Muscle of leg (tissue), 16 donors: ENCODE measurements at places on chromosomes 6 and 20.

GRCh38 chr6:131381709-131382093 is 191.3 kb upstream of the ARG1 start:
- peak overlapping the region; percentile 39 for H3K27ac ChIP-seq
- no peak overlapping the region for H3K4me3 ChIP-seq
- no peaks in the 10 kb centered on the region for H3K36me3 ChIP-seq
- DNase-seq: peak; percentile 52

GRCh38 chr20:57524511-57525176 is at the start of gene CTCFL:
Gene CTCFL, minus strand, starts transcription at chr20:57525140. Its CDS starts 935 bp downstream, at chr20:57524205.
- H3K4me1 ChIP-seq: no peaks in the 10 kb centered on the region
- peaks cover 2% of the 10 kb centered on the region for H3K27me3 ChIP-seq
- no peak within 1 kb of the TSS for H3K27ac ChIP-seq
- no peaks in the 10 kb centered on the region for H3K36me3 ChIP-seq

DNA sequence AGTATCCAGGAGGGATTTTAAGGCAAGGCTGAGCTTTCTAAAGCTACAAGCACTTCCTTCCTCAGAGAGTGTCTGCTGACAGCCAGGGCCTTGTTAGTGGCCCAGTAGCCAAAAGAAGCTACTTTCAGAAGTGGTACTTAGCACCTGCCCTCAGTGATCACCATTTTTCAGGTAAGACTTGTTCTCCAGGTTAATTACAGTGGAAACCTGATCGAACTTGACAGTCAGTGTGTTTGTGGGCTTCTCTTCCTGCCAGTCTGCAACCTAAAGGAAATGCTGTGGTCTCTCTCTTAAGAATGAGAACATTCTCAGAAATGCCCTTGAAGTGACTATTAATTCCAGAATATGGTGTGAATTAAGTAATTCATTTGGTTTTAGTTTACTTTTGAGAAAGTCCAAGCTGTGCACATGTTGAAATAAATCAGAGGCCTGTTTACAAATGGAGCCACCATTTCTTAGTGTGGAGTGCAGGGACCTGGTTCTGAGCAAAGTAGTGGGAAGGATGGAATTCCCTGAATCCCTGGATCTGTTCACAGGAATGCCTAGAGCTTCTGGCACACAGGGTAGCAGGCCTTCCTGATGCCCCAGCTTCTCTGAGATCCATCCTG is 185.3 kb upstream of the AGPAT4 start:
- no peaks in the 10 kb centered on the region for H3K27me3 ChIP-seq
- H3K4me1 ChIP-seq: no peaks in the 10 kb centered on the region
- H3K27ac ChIP-seq: no peak overlapping the region
- no peaks in the 10 kb centered on the region for H3K36me3 ChIP-seq

- peak overlapping the region; percentile 56 for H3K27ac ChIP-seq
- no peaks in the 10 kb centered on the region for H3K36me3 ChIP-seq
- peaks cover 3% of the 10 kb centered on the region for H3K27me3 ChIP-seq
- DNase-seq: peak; percentile 72
- H3K4me3 ChIP-seq: no peak overlapping the region
- peaks cover 12% of the 10 kb centered on the region for H3K4me1 ChIP-seq
Observed at GRCh38 chr6:1832844-1833787, 223.4 kb downstream of the FOXC1 start.

GRCh38 chr6:168040856-168041496 is 38.0 kb downstream of the FRMD1 start:
- H3K27ac ChIP-seq: no peak overlapping the region
- H3K4me1 ChIP-seq: peaks cover 20% of the 10 kb centered on the region
- H3K27me3 ChIP-seq: peaks cover 2% of the 10 kb centered on the region

GRCh38 chr6:33847867-33848266 is 44.1 kb upstream of the MLN start:
- DNase-seq: no peak
- no peak overlapping the region for H3K27ac ChIP-seq
- H3K4me3 ChIP-seq: no peak overlapping the region
- H3K4me1 ChIP-seq: no peaks in the 10 kb centered on the region

DNA sequence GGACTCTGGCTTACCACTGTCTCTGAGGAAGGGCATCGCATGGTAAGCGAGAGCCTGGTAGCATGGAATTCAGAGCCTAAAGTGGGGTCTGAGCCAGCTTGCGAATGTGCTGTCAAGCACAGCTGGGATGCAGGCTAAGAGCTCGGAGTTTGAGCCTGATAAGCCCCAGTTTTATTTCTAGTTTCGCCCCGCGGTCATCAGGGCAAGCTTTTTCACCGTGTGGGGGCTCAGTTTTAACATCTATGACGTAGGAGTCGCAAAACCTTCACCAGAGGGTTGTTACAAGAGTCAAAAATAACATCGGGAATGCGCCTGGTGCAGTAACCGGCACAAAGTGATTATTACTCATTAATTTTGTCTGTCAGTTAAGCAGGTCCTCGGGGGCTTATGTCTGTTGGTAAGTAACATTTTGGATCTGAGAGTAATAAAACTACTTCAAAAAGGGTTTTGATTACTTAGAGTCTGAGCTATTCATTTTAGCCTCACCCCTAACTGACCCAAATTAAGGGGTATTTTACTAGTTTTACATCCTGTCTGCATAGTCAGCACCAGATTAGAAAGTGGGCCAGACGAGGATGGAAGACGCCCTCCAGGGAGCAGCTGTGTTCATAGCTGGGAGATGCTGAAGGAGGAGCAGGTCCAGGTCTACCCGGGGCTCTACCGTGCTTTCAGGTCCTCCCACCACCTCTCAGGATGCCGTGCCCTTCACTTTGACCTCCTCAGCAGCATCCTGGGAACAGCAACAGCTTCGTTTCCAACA is 29.7 kb downstream of the SLC22A23 start:
- peaks cover 13% of the 10 kb centered on the region for H3K4me1 ChIP-seq
- H3K36me3 ChIP-seq: no peaks in the 10 kb centered on the region
- no peak overlapping the region for H3K4me3 ChIP-seq
- H3K27ac ChIP-seq: no peak overlapping the region

DNA sequence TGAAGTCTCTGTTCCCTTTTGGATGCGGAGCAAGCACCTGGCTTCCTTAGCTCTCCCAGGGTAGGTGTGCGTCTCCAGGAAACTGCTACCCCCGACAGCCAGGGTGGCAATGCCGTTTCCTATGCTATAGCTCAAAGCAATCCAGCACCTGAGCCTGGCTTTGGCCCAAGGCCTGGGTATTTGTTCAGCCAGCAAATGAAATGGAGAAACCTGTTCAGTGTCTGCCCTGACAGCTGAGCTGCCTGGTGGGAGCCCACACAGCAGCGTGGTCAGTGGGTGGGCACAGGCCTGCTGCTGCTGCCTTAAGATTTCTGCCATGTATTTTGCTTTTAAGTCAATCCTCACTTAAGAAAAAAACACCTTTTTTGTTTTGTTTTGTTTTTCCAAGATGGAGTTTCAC is 13.7 kb downstream of the SPATA2 start:
- H3K36me3 ChIP-seq: peaks cover 31% of the 10 kb centered on the region
- H3K27ac ChIP-seq: no peak overlapping the region
- H3K4me1 ChIP-seq: no peaks in the 10 kb centered on the region
- H3K4me3 ChIP-seq: no peak overlapping the region

GRCh38 chr6:169839898-169840631 is 88.6 kb downstream of the ERMARD start:
- no peak overlapping the region for H3K27ac ChIP-seq
- H3K4me1 ChIP-seq: peaks cover 2% of the 10 kb centered on the region
- no peak overlapping the region for H3K4me3 ChIP-seq
- H3K27me3 ChIP-seq: peaks cover 29% of the 10 kb centered on the region

DNA sequence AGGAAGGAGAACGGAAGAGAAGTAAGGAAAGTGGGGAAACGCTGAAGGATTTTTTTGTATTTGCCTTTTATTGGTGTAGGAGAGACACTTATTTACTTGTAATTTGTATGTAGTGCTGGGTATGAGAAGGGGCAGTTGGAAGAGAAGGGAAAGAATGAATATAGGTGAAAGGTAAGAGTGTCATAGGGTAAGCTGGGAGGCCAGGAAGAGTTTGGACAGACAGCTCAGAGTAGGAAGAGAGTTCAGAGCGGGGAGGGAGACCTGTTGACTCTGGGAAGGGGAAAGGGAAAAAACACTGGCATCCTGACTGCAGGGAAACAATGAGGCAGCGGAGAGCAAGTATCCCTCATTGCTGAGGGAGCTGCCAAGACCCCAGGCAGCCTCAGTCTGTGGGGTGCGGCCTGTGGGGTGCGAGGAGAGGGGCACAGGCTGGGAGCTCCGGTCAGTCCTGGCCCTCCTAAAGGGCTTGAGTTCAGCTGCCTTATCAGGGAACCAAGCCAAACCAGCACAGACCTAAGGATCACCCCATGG is 3.1 kb downstream of the TRAF3IP2 start:
- DNase-seq: peak; percentile 86
- no peaks in the 10 kb centered on the region for H3K27me3 ChIP-seq
- H3K4me3 ChIP-seq: no peak overlapping the region

GRCh38 chr6:168666699-168667427 is 225.9 kb downstream of the SMOC2 start:
- no peak overlapping the region for H3K27ac ChIP-seq
- peaks cover 6% of the 10 kb centered on the region for H3K27me3 ChIP-seq
- no peak overlapping the region for H3K4me3 ChIP-seq

DNA sequence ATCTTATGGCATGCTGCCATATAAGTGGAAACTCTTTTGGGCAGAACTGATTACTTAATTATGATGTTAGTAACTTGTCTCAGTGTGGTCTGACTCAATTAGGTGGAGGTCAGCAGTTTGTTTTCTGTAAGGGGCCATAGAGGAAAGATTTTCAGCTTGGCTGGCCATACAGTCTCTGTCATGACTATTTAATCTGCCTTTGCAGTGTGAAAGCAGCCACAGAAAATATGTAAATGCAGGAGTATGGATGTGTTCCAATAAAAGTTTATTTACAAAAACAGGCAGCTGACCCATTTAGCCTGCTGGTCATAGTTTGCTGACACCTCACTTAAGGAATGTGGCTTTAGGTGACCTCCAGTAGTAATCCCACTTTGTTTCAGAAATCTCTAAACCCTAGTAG is 700.7 kb downstream of the EPM2A start:
- H3K4me3 ChIP-seq: no peak overlapping the region
- H3K27ac ChIP-seq: no peak overlapping the region
- no peaks in the 10 kb centered on the region for H3K4me1 ChIP-seq
